Dermis microvascular lymphatic vessel endothelial cell (primary cell): ENCODE measurements at places on chromosomes 4 and X.

- no peak for DNase-seq
These were observed 525.1 kb upstream of the ATOH1 start for GRCh38 chr4:93303440-93303839.

- DNase-seq, result no peak
These were observed 246.3 kb downstream of the PPP3CA start for GRCh38 chr4:101101072-101101471.

DNA sequence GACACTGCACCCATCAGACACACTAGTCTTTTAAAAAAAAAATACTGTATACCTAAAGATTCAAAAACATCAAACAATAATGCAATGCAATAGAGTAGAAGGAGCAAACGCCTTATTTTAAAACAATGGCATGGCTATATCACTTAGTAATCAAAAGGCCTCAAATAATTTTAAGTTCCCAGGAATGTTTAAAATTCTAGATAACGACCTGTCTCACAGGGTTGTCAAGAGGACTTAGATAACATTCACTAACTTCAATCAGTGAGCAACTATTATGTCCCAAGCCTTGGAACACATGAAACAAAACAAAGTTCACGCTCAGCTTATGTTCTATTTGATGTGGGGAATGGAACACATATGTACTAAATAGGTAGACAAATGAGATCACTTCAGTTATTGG lies 106.5 kb downstream of the FRYL start:
- DNase-seq, result no peak

GRCh38 chrX:154472685-154473632 lies 6.1 kb downstream of the LAGE3 start:
- no peak for DNase-seq

GRCh38 chr4:73743795-73744194 lies 3.4 kb downstream of the CXCL8 start:
- no peak for DNase-seq

DNA sequence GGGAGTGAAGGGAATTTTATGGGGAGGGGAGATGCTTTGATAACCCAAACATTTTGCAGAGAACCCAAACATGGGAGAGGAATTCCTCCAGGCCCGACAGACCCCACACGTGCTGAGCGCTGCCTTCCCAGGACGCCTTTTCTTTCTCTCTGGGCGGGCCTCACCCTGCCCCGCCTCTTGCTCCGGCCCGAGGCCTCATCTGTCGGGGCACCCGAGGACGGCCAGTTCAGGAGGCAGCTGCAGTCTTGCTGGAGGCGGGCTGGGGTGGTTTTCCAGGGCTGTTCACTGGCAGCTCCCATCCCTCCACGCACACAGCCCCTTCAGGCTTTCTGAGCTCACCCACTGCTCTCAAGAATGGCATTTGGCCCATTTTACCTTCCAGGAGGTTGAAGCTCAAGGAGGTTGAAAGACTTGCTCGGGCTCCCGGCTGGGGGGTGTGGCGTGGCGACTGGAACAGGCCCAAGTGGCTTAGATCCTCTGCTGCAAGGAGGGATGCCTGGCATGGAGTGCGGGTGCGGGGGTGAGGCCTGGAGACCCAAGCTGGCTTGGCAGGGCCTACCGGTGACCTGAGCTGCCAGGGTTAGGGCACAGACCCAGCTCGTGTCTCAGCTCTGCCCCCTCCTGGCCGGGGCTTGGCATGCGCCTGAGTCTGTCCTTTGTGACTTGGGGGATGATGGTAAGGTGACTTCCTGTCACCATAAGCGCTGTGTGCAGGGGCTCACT lies 99.2 kb downstream of the PSAPL1 start:
- peak; percentile 33 for DNase-seq
